CD4-positive, alpha-beta T cell treated with Interleukin-15 for 4 hours (primary cell): ENCODE measurements at places on chromosomes 6 and 20.

DNA sequence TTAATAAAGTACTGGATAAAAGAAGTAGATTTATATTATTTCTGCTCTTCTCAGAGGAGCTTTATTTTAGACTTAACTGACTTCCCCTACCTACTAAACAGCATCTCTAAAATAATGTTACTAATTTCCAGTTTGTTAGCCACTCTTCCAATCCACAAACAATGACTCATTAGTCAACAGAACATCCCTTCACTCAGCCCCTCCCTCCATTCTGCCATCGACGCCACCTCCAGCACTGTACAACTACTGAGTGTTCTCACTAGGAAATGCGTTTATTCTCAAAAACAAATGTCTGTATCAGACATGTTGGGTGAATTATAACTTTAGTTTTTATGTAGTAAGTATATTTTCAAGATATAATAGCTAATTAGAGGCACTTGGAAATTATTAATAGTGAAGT lies 427.0 kb downstream of the EYS start:
- no peak for DNase-seq

GRCh38 chr6:51021171-51021570 lies 202.5 kb downstream of the TFAP2B start:
- no peak for DNase-seq

DNA sequence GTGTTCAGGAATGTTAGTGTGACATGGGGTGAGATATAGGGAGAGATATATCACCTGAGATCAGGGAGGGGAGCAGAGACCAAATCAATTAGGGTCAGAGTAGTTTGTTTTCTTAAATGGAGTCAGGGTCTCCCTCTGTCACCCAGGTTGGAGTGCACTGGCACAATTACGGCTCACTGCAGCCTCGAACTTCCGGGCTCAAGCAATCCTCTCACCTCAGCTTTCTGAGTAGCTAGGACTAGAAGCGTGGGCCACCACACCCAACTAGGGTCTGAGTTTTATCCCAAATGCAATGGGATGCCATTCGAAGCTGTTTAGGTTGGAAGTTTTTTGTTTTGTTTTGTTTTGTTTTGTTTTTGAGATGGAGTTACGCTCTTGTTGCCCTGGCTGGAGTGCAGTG lies 3.1 kb upstream of the NCOA3 start:
- DNase-seq: no peak

DNA sequence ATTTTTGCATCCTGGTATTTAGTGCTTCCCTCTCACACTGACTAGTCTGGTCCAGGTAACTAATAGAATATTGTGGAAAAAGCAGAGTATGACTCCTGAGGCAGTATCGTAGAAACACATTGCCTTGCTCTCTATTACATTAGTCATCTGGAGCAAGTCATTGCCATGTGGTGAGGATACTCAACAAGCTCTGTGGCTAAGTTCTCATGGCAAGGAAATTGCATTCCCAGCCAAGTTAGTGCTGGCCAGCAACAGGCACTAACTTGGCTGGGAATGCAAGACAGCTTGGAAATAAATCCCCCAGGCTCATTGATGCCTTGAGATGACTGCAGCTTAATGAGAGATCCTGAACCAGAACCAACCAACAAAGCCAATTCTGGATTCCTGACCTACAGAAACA lies 39.7 kb upstream of the HTR1B start:
- DNase-seq: no peak

GRCh38 chr6:3916211-3916610 lies 67.0 kb downstream of the FAM50B start:
- DNase-seq: no peak

- DNase-seq: no peak
Measured at GRCh38 chr20:44832724-44833123, 22.4 kb upstream of the RIMS4 start.

DNA sequence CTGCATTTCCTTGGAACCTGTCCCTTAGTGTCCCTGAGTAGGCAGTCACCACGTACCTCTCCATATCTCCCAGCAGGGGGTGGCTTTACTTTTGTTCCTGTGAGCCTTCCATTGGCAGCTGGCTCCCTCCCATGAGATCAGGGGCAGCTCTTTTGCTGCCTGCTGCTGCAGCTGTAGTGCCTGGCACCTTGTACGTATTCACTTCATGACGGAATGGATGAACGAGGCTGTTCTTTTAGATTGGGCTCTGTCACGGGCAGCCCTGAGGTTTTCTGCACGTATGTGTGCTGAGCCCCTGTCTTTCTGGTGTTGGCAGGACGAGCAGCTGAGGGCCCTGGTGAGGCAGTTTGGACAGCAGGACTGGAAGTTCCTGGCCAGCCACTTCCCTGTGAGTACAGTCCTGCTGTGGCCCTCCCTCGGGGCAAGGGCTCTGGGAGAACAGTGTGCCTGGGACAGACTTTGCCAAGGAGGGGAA lies 14.6 kb downstream of the MYBL2 start:
- no peak for DNase-seq

DNA sequence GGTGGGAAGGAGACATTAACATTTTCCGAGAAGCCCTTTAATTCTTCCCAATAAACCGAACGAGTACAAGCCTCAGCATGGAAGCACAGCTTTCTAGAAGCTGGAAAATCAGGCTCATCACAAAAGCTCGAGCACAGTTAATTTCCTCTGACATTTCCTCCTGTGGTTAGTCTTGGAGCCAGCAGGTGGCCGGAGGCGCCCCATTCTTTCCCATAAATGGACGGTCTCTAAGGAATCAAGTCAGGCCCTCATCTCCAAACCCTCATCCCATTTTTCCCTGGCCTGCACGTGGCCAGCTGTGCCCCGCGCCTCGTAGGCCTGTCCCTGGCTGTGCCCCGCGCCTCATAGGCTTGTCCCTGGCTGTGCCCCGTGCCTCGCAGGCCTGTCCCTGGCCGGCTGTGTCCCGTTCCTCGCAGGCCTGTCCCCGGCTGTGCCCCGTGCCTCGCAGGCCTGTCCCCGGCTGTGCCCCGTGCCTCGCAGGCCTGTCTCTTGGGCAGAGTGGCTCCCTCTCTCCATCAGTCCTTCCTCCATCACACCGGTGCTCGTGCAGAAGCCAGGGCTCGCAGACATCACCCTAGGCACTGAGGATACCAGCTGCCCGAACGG lies 19.7 kb upstream of the NTSR1 start:
- DNase-seq: no peak

GRCh38 chr6:118770112-118770788 lies 118.9 kb upstream of the CEP85L start:
- no peak for DNase-seq

- DNase-seq: no peak
Measured at GRCh38 chr6:20744911-20745557, 210.8 kb downstream of the CDKAL1 start.

GRCh38 chr6:155623450-155624178 lies 168.0 kb upstream of the NOX3 start:
- no peak for DNase-seq

DNA sequence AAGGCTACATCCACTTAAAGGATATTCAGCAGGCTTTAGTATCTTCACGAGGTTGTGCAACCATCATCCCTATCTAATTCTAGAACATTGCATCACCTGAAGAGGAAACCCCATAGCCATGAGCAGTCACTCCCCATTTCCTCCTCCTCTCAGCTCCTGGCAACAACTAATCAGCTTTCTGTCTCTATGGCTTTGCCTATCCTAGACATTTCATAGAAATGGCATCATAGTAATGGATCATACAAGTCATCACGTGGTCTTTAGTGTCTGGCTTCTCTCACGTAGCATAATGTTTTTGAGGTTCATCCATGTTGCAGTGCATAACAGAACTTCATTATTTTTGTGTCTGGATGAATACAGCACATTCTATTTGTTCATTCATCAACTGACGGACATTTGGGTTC lies 20.5 kb downstream of the SNAI1 start:
- DNase-seq: no peak

DNA sequence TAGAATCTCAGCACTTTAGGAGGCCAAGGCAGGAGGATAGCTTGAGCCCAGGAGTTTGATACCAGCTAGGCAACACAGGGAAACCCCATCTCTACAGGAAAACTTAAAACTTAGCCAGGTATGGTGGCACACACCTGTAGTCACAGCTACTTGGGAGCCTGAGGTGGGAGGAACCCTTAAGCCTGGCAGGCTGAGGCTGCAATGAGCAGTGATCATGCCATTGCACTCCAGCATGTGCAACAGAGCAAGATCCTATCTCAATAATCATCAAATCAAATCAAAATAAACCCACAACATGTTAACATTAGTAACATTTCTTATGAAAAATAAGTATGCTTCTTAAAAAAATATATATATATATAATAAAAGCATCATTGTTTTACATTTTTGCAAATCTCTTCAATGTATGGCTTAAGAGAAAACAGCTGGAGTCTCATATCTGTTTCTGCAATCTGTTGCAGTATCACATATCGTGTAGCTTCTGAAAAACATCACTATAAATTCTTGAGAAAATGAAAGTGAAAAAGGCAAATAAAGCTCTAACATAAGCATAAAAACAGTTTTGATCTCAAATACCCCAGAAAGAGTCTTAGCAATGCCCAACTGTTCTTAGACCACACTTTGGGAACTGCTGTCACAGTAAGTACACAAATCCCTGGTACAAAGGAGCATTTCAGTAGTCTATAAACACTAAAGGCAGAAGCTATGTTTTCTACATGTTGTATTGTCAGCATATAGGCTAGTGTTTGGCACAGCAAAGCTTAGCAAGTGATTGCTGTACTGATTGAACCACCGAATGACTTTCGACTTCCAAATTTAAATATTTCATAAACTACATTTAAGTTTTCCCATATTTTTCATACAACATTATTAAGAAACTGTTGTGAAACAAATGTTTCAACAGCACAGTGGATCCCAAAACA lies 8.0 kb downstream of the MMUT start:
- DNase-seq: no peak

DNA sequence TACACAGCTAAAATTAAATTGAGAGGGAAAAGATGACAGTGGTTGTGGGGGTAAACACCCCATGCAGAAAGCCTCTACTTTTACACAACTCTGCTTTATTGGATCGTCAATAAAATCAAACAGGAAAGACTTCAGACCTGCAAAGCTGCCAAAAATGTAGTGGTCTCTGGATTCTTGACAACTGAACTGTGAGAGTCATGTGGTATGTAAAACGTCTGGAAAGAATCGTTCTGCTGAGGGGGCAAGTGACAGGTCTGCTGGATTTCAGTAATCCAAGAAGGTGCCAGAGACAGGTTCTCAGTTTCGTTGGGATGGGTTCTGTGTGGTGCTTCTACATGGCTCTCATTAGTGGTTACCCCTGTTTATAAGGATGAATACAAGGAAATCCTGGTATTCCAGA lies 63.3 kb downstream of the TSPYL4 start:
- DNase-seq: no peak

- no peak for DNase-seq
Measured at GRCh38 chr6:157219201-157220200, 103.8 kb downstream of the TMEM242 start.

DNA sequence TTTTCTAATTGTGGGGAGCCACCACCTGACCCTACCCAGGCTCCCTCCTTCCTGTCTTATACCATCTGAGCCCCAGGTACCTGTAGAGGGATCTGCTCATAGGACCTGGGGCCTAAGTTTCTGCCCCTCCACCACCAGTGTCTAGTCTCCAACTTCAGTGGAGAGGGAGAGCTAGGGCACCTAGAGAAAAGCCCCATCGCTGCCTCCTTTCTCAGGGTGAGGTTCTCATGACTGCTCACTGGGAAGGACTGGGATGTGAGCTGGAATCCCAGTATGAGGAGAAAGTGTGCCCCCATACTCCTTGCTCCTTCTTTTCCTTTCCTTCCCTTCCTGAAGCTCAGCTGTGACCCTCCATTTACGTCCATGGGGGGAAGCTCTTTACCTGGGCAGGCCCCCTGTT lies 231.6 kb downstream of the LRFN2 start:
- no peak for DNase-seq

DNA sequence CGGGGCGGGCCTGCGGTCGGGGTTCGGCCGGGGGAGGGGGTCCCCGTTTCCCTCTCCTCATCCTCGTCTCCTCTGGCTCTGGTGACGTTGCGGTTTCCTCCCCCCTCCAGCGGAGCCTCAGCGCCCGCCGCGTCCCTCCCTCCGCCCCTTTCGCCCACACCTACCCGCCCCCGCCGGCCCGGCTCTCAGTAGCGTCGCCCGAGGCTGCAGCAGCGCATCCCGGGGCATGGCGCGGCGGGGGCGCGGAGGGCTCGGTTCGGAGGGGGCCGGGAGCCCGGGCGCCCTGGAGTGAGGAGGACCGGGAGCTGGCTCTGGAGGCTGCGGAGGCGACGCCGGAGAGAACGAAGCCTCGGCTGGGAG lies at the start of gene DSE:
DSE (plus strand) TSS at position 188 of the 360 bp plus-strand sequence. CDS start 28,304 bp downstream, outside the sequence.
- peak; percentile 54 for DNase-seq

DNA sequence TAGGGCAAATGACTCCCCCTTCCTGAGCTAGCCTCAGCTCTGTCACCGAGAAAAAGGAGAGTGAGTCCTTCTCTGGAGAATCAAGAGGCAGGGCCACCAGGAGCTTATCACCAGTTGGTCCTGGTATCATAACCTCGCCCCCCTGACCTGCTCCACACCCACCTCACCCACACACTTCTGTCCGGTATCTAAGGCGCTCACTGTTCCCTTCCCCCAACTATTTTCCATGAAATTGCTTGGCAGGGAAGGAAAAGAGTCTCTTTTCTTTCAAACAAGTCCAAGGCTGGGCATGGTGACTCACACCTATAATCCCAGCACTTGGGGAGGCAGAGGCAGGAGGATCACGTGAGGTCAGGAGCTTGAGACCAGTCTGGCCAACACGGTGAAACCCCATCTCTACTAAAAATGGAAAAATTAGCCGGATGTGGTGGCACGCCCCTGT lies 77.6 kb downstream of the ZMYND8 start:
- no peak for DNase-seq

DNA sequence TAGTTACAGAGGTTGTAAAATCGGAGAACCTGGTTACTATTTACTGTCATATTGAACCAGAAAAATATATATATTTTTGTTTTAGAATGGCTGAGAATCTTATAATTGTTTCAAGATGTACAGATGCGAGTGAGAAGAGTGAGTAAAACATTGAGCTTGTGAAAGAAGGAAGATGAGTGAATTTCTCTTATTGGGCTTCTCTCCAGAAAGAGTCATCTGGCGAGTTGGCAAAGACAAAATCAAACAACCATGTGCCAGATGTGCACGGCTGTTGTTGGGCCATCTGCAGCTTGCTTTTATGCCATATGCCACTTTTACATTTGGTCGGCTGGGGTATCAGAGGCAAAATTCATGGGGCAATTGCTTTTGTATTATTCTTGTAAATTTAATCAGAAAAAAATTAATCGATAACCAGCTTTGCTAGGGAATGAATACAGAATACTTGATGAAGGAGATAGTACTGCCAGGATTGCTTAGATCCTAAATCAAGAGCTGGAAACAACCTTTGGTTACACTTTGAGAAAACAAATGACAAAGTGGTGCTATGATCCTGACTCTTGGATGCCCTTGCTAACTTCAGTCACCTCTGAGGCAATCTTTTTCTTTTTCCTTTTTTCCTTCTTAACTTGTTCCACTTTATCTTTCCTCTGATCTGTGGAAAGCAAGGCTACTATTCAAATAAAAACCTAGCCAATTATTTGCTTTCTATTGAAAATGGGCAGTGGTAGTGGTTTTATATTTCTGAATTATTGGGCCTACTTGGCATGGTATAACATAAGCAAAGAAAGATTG lies 97.1 kb upstream of the GRIK2 start:
- no peak for DNase-seq

GRCh38 chr20:59165396-59165795 lies 1.8 kb downstream of the ZNF831 start:
- DNase-seq: no peak

GRCh38 chr6:126033696-126034095 lies 47.4 kb downstream of the TRMT11 start:
- DNase-seq: no peak

- DNase-seq: no peak
Measured at GRCh38 chr6:1468126-1468525, 78.8 kb downstream of the FOXF2 start.

- DNase-seq: no peak
Measured at GRCh38 chr6:159375014-159375413, 205.8 kb downstream of the FNDC1 start.
